Stimulated activated CD4-positive, alpha-beta T cell treated with anti-CD3 and anti-CD28 coated beads, Interleukin-12 subunit alpha, Interleukin-12 subunit beta, amount 100 ng/mL, for 48 hours (primary cell): ENCODE measurements at places on chromosomes 5 and 9.

GRCh38 chr5:43043400-43043756 is 3.3 kb upstream of the ANXA2R start:
- no peak for DNase-seq

GRCh38 chr9:135087489-135087792 is at the start of gene OLFM1:
OLFM1 (plus strand) TSS chr9:135087668; CDS start chr9:135087990, 322 bp downstream.
- peak; percentile 20 for DNase-seq

DNA sequence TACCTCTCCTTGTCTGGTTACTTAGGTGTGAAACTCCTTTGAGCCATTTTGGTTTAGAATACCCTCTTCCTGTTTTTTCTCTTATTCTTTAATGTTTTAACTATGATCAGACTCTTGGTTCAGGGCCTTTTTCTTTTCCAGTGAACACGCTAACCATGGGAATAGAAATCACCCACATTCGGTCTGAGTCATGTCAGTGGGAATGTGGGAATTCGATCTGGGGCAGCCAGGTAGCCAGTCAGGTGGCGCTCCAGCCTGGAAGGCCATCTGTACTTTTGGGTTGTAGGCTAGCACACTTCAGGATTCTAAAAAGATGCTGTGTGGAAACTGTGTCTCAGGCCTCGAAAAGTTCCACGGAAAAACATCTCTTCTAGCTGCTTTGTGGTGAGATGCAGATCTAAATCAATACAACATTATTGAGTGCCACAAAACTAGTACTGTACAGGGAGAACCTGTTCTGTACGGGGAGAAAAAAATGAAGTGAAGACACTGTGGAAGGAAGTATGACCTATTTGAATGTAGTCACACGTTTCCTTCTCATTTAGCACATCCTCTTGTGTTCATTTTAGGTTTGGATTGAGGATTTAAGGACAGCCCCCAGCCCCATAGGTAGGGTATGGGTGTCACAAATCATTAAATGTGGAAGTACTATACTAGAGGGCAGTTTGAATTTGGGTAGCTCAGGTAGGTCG is 36.4 kb downstream of the SNX30 start:
- DNase-seq = no peak

- DNase-seq = no peak
Observed at GRCh38 chr5:80781356-80781755, 126.6 kb upstream of the DHFR start.

GRCh38 chr5:64773533-64773932 is 4.8 kb downstream of the CWC27 start:
- no peak for DNase-seq

GRCh38 chr9:14302405-14302804 is 11.5 kb downstream of the NFIB start:
- no peak for DNase-seq

GRCh38 chr5:39877479-39877878 is 452.7 kb upstream of the DAB2 start:
- DNase-seq = no peak

- DNase-seq = no peak
Observed at GRCh38 chr9:14321517-14322130, 7.7 kb upstream of the NFIB start.

DNA sequence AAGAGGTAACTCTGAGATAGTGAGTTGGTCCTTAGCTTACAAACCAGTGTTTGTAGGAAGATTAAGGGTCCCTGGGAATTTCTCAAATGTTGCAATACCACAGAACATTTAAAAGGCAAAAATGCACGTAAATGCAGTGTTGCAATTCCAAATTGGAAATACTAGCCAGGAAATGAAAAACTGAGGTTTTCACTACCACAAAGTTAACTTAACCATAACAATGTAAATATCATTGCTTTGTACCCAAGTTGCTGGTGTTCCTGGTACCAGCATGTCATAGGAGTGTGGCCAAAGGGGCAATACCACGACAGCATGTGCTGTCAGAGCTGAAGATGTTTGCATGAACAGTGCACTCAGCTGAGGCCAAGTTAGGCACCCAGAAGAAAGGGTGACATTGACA is 382.9 kb downstream of the GLIS3 start:
- no peak for DNase-seq

GRCh38 chr5:17738446-17738845 is 104.2 kb downstream of the TAF11L14 start:
- DNase-seq = no peak

GRCh38 chr5:77621440-77621839 is 17.1 kb downstream of the OTP start:
- no peak for DNase-seq

DNA sequence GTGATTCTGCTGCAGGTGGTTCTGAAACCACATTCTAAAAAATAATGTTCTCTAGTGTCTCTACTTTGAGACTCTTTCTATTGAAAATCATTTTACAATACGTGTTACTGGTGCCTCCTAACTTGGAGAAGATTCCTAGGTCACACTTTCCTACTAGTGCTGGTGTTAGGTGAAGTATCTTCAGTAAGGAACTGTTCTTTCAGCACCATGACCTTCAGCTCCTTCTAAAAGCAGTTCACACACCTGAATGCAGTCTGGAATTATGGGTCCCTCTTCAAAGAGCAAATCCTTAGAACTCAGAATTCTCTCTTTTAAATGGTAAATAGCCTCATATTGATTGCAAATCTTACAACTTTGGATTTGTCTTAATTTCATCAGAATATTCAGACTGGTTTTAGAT is 10.6 kb upstream of the DPYSL3 start:
- no peak for DNase-seq

DNA sequence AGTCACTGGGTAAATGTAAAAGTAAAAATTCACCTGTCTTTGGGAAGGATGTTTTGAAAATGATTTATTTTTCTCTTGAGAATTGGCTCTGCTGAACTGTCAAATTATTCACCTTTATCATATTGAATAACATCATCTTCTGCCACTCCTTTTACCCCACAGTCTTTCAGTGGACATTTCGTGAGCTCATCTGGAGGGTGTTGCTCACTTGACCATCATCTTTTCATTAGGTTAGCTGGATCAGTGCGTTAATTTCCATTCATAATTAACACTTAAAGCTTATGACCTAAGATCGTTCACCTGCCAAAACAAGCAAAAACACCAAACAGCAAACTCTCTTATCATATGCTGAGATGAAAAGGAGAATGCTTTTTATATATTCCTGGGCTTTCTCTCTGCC is 53.4 kb upstream of the TNFAIP8 start:
- no peak for DNase-seq

DNA sequence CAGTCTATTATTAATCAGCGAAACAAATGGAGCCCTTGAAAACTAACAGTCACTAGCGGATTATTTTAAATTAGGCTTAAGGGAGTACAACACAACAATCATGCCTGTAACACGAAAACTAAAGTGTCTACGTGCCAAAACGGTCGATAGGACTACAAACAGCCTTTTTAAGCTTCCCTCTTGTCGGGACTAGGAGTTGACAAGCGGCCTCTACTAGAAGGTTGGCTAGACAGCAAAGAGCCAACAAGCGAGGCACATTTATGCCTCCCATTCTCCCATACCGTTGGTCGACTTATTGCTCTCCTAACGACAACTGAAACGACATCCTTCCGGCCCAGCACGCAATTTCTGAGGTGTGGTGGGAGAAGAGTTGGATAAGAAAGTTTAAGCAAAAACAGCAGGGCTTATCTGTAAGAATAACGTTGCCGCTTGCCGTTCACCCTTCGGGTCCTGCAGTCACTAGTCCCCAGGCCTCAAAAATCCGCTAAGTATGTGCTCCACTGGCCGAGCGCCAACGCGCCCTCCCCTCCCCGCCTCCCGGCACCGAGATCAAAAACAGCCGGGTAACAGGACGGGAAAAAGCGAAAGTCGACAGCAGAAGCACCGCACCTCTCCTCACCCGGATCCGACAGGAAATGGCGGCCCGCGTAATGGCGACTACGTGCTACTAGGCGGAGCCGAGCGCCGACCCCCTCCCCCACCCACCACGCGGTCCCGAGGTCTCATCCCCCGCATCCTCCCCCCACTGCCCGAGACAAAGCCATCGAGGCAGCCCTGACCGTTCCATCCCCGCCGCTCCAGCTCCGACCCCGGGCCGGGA is 813 bp downstream of the HNRNPK start:
- DNase-seq = peak; percentile 75

- DNase-seq = no peak
Observed at GRCh38 chr5:158635565-158635964, 464.2 kb downstream of the EBF1 start.

DNA sequence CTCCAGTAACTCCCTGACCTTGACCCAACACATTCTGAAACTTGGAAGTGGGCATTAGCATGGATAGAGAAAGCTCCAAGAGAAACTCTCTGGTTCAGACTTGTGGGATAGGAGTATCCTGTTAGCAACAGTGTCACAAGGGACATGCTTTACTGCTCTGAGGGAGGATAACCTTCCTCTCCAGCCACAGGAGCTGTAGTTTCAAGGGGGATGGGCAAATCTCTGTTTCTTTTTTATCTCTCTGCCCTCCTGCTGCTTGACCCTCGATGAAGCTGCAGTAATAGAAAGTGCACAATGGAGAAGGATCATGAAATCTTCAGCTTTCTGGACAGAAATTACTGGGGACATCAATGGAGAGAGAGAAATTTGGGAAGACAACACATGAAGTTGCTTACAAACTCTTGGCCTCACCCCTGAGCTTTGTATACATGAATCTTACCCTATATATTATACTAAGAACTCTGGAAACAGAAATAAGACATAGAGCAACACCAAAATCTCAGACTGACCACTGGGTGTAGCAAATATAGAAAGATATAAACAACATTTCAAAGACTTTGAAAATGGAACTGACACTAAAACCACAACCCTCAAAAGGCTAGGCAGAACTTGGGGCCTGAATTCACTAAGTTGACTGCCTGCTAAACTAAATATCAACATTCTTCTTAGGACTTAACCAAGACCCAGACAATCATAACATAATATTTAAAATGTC is 471.0 kb upstream of the MEF2C start:
- DNase-seq = no peak

DNA sequence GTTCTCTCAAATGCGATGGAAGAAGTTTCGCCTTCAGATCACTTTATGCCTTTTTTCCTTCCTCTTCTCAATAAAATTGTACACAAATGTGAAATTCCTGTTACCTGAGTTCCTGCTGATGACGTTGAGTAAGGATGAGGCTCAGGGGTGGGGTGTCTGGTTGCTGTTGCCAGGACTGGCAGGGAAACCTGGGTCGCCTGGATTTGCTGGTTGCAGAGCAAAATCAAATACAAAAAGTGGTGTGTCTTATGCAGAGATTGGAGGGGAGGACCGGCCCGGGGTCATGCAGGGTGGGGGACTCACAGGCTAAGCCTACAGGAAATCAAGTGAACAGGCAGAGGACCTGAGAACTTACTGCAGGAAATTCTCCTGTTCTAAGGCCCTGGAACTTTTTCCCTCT is 39.2 kb downstream of the ANXA2R start:
- DNase-seq = no peak

DNA sequence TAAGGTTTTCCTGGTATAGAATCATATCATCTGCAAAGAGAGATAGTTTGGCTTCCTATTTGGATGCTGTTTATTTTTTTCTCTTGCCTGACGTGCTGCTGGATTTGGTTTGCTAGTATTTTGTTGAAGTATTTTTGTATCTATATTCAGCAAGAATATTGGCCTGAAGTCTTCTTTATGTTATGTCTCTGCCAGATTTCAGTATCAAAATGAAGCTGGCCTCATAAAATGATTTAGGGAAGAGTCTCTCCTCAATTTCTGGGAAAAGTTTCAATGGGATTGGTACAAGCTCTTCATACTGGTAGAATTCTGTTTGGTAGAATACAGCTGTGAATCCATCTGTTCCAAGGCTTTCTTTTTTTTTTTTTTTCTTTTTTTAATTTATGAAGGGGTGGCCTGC is 799.0 kb upstream of the TYRP1 start:
- no peak for DNase-seq

DNA sequence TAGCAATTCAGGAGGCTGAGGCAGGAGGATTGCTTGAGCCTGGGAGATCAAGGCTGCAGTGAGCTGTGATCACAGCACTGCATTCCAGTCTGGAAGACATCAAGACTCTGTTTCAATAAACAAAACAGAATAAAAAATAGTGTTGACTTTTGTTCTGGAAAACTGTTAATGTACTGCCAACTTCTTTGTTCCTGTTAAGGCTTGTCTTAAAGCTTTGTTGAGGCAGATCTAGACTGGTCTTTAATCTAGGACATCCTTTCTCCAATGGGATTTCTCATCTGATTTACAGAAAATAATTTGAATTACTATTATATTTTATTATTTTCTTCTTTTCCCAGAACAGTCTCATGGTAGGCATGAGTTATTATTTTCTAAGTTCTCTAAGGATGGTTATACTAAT is 26.0 kb downstream of the BDP1 start:
- DNase-seq = no peak

DNA sequence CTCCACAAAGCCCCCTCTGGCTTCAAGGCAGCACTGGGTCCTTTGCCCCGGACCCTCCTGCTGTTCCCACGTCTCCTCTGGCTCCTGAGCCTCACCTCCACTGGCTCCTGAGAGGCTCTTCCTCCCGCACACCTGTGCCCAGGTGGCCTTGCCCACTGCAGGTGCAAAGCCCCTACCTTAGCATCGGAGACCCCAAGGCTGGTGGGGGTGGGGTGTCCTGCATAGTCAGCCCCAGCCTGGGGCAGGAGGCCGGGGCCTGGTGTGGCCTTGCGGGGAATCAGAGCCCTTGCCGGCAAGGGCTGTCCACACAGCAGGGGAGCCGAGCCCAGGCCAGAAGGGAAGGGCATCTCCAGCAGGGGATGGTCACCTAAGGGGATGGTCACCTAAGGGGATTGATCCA is 41.3 kb upstream of the CEP72 start:
- no peak for DNase-seq

DNA sequence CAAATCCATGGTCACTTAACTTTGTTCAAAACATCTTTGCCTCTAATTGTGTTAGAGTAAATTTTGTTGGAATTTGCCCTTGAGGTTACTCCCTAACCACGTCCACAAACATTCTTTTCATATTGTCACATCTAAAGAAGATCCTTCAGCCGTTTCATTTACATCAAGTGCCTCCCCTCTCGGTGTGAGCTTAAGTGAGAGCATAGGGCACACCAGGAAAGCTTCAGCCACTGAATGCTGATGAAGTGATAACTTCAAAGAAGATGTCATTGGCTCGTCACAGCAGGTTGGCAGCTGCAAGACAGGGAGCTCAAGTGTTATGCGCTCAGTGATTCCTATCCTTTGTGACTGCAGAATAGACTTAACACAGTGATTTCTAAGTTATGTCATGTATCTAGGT is 49.6 kb upstream of the ADAMTS19 start:
- no peak for DNase-seq

DNA sequence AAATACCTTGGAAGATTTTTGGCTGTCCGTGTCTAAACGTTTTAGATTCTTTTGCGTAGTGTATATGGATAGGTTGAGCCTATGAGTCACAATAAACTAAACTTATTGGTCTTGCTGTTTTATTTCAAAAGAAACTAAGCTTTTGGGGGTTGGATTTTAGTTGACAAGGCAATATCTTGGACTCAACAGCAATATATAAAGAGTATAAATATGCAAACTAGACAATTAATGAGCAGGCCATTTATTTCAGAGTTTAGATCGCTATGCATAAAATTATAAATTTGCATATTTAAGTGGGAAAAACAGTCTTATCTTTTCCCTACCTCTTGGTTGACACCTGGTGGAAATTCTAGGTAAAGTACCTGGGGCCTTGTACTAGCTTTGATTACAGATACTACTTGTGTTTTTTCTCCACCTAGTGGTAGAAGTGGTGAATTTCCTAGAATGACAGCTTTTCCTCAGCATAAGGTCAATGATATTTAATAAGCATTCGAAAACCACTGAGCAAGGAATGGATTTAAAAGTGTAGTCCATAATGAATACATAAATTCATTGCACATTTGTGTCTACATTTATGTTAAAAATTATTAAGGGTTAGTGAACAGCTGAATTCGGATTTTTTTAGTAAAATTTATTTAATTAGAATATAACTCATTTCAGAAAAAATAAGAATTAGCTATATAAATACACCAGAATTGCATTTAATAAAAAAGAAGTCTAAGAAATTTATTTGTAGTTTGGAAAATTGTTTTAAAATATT is 1.7 kb upstream of the ARRDC3 start:
- peak; percentile 50 for DNase-seq
